ENCODE measurements at places on chromosomes 3 and 15.

DNA sequence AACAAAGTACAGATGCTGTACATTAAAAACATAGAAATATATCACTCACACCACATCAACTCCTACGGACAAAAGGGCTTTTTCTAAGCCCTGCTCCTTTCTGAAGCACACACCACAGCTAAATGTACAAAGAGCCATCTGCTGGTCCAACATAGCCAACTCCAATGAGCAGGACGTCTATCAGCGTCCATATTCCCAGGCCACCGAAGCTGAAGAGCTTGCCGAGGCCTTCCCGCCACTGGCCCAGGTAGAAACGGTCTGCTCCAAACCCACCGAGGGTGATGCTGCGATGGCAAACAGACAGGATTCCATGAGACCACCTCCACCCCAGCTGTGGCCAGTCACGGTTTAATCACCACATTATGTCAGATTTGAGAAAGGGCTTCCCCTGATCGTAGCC lies 9.8 kb downstream of the TM2D3 start:
- DNase-seq: no peak

DNA sequence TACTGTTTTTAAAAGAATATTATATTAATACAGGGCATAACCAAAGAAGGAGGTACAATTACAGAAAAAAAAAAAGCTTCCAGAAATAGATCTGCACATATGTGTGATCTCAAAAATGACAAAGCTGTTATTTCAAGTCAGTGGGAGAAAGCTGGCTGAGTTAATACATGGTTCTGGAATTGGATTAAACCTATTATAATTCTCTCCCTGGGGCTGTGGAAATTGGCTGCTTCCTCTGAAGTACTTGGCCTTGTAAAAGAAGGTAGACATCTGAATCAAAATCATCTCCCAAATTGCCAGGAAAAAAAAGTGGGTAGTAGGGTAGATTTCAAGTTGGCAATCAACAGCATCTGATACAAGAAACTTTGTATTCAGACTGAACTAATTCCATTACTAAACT lies 723.9 kb upstream of the ALCAM start:
- DNase-seq: no peak

DNA sequence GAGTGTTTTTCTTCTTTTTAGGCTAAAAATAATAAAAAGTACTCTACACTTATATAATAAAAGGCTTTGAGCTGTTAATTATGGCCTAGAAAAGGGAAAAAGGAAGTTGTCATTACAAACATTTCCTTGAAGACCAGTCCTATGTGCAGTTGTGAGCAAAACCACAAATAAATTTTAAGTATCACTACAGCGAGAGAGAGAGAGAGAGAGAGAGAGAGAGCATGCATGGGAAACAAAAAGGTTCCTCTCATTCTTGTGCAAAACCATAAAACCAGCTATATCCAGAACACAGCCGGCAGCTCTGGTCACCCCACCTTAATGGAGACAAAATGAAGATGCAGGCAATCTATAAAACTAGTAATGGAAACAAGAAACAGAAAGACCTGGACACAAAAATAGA lies 33.6 kb downstream of the HEG1 start:
- no peak for DNase-seq

- no peak for DNase-seq
Observed at GRCh38 chr3:190384309-190384756, 3.6 kb upstream of the CLDN16 start.

GRCh38 chr3:53077476-53078220 lies 31.8 kb upstream of the SFMBT1 start:
- DNase-seq: no peak

GRCh38 chr3:31729573-31729972 lies 196.8 kb downstream of the STT3B start:
- no peak for DNase-seq

DNA sequence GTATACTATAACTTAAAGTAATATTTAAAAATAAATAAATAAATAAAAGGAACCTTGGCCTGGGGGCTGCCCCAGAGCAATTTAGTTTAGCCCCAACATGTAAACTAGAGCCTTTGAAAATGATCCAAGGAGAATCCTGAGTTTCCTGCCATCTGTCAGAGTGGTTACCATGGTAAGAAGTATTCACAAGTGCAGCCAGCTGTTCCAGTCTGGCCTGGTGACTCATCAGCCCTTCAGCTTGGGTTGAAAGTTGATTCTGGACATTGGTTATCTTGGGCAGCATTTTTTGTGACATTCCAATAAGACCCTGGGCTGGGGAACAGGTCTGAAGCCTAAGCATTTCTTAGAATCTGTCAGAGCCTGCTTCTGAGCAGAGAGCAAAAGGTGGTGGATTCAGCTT lies 72.7 kb upstream of the LRTM1 start:
- no peak for DNase-seq

GRCh38 chr15:83339396-83339795 lies 54.9 kb upstream of the BNC1 start:
- no peak for DNase-seq

- no peak for DNase-seq
Observed at GRCh38 chr3:89946884-89947283, 839.5 kb downstream of the EPHA3 start.

- no peak for DNase-seq
Observed at GRCh38 chr3:123926396-123926795, 34.6 kb downstream of the CCDC14 start.

GRCh38 chr15:91864664-91865063 lies 11.2 kb downstream of the SLCO3A1 start:
- DNase-seq: no peak

- DNase-seq: no peak
Observed at GRCh38 chr3:195207731-195208130, 63.2 kb downstream of the XXYLT1 start.

- DNase-seq: no peak
Observed at GRCh38 chr15:98586066-98586465, 62.3 kb upstream of the IGF1R start.

- DNase-seq: no peak
Observed at GRCh38 chr3:42161050-42161935, 70.1 kb downstream of the TRAK1 start.

DNA sequence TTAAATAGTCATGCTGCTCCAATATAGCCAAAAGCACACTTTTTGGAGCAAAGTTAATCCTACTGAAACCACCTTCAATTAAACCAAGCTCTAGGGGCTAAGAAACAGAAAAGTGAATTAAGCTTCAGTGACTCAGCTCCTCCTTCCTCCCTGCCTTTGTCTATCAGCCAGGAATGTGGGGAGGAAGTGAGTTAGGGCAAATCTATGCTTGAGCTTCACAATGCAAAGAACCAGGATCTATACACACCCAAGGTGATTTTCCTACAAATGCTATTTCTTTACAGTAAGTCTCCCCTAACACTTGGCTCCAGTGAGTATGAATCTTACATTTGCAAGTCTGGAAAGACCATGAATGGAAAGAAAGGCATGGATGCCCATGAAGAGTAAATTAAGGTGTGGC lies 212.1 kb downstream of the P3H2 start:
- no peak for DNase-seq

GRCh38 chr3:148510116-148510515 lies 187.6 kb upstream of the AGTR1 start:
- no peak for DNase-seq

DNA sequence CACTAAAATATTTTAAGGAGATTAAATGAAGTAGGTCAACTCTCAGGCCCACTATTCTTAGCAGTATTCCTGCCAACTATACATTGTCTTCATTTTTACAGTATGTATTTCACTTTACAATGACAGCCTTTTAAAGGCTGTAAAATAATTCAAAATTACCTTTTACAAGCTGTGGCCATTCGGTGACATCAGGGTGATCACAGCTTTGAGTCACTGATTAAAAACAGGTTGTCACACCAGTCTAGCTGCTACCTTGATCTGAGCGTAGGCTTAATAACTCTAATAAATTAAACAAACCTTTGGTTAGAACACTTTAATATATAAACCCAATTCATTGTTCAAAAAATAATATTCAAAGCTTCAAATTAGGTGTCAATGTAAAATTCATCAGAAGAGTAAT lies 29.9 kb downstream of the UBE3A start:
- no peak for DNase-seq

GRCh38 chr3:14262212-14262611 lies 83.6 kb downstream of the LSM3 start:
- DNase-seq: no peak

DNA sequence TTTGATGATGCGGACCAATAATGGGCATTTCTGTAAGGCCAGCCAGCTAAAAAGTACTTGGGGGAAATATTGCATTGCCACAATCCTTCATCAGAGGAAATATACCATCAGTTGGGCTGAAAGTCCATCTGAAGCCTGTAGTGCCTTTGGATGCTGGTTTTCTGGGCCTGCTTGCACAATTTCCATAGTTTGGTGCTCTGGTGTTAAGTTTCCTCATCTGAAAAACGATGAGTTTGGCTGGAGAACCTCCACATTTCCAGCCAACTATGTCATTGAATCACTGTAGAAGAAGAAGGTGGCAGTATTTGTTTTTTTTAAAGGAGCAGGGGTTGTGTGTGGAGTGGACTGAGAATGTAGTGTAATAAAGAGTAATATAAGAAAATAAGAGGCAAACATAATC lies 10.1 kb downstream of the CCNB2 start:
- no peak for DNase-seq

GRCh38 chr3:66473692-66474091 lies 27.1 kb downstream of the LRIG1 start:
- DNase-seq: no peak

DNA sequence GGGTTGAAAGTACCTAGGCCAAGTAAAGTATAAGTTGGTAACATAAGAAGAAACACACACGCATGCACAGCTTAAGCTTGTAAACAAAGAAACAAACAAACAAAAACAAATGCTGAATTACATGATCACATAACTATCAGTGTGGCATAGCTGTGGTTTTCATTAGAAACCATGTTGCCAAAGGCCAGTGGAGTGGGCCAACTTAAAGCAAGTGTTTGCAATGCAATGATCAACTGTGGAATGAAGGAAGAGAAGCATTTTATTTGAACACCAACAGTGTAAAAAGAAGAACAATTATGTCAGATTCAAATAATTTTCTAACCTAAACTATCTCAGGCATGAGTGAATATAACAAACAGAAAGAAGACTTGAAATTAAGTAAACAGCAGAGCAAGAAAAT lies 199.4 kb upstream of the STRIT1 start:
- DNase-seq: no peak

- no peak for DNase-seq
Observed at GRCh38 chr15:30030345-30030744, 52.4 kb upstream of the GOLGA8J start.

DNA sequence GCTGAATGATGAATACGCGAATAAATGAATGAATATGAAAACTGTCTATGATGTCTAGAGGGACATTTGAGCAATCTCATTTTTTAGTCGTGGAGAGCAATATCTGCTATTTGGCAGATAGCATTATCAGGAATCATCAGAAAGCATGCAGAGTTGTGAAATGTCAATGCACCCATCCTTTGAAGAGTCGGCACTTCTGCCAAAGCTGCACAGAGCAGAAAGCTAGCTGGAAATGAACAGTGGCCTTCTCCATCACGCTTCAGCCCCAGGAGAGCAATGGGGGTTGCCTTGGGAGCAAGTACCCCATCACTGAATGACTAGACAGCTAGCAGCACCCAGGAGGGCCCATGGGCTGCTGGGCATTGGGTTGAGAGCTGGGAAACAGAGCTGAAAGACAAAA lies 69.1 kb upstream of the PROK2 start:
- no peak for DNase-seq

GRCh38 chr3:18827664-18828063 lies 320.6 kb upstream of the KCNH8 start:
- DNase-seq: no peak

GRCh38 chr15:61951949-61952348 lies 108.3 kb downstream of the VPS13C start:
- DNase-seq: no peak

- no peak for DNase-seq
Observed at GRCh38 chr3:15241341-15241740, 35.3 kb downstream of the CAPN7 start.

- DNase-seq: no peak
Observed at GRCh38 chr3:132803889-132804288, 81.7 kb upstream of the NPHP3 start.

DNA sequence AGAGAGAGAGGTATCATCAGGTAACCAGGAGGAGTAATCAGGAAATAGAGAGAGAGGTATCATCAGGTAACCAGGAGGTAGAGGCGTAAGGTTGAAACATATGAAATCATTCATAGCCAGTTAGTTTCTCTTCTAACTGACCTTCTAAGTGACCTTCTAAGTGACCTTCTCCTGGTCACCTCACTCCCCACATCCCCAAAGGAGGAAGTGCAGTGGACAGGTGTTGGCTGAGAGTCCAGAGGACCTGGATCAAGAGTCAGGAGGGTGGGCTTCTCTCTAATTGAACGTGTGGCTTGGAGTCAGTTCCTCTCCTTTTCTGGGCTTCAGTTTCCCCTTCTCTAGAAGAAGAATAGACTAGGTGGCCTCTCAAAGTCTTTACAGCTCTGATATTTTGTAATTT lies 121.3 kb upstream of the DLG1 start:
- DNase-seq: no peak

DNA sequence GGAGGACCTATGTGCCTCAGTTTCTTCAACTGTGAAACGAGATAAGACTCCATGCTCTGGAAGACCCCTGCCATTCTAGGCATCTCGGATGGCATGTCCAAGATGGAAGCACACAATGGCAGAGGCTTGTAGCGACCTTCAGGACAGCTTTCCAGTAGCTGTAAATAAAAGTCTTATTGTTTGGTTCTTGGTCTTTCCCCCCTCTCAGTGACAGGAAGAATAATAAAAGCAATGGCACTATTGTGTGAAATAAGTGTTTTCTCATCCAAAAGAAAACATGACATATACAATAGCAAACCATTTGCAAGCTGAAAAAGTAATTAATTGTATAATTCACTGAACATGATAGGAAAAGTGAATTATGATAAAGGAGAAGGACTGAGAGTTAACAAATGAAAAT lies 32.5 kb upstream of the CD47 start:
- no peak for DNase-seq

DNA sequence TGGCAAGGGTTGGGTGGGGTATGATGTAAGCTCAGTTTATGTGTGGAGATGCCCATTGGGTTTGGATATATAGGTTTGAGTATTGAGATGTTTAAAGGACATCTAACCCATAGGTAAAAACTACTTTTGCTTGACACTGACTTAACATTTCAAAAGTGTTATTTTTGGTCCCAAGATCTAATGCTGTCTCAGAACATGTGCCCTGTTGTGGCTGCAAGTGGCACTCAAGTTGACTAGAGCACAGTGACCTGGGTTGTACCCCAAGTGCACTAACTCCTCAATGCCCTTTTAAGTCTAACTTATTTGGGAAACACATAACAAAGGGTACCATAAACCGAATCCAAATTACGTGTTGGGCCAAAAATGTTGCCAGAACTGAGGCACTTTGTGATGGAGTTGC lies 56.5 kb upstream of the CCR4 start:
- no peak for DNase-seq
